Fibroblast of villous mesenchyme (primary cell): ENCODE measurements at places on chromosomes 11 and 22. TPM values are rescaled to one million over a fixed set of nuclear protein-coding genes. Genes with fewer than 3 reads are reported as not detected.

- no peak for DNase-seq
Measured at GRCh38 chr11:109237636-109238035, 184.4 kb upstream of the C11orf87 start.

- DNase-seq, result no peak
Measured at GRCh38 chr11:128516886-128517285, 70.5 kb downstream of the ETS1 start.

DNA sequence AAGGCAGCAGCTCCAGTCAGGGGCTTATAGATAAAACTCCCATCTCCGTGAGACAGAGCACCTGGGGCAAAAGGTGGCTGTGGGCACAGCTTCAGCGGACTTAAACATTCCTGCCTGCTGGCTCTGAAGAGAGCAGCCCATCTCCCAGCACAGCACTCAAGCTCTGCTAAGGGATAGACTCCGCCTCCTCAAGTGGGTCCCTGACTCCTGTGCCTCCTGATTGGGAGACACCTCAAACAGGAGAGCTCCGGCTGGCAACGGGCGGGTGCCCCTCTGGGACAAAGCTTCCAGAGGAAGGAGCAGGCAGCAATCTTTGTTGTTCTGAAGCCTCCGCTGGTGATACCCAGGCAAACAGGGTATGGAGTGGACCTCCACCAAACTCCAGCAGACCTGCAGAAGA is 279.4 kb downstream of the LARGE1 start:
- no peak for DNase-seq

Gene GGT5
- 0.97 and 2.2 TPM in 2 replicates for total RNA-seq

Gene SCGB1D2
- total RNA-seq, result not detected in 2 replicates

- peak; percentile 70 for DNase-seq
Measured at GRCh38 chr11:65856689-65857499, 1.1 kb downstream of the CFL1 start.

GRCh38 chr11:92308366-92308765 is 83.7 kb downstream of the FAT3 start:
- DNase-seq, result peak; percentile 12

Gene TSPAN32
- total RNA-seq, result under 0.01 and 0.43 TPM in 2 replicates

DNA sequence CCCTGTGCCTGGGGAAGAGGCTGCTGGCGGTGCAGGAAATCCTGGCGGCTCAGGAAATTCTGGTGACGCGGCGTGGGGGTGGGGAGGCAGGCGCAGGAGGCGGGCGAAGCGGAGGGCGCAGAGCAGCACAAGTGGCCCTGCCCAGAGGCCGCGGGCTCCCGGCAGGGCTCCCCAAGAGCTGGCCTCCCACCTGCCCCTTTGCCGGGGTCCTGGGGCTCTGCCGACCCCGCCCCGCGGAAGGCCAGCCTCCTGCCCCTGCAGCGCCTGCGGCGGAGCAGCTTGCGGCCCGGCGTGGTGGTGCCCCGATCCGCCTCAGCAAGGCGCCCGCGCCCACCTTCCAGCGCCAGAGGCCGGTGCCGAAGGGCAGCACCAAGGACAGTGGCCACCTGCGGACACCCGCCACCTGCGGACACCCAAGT is 100.2 kb upstream of the OR4C13 start:
- DNase-seq, result no peak

DNA sequence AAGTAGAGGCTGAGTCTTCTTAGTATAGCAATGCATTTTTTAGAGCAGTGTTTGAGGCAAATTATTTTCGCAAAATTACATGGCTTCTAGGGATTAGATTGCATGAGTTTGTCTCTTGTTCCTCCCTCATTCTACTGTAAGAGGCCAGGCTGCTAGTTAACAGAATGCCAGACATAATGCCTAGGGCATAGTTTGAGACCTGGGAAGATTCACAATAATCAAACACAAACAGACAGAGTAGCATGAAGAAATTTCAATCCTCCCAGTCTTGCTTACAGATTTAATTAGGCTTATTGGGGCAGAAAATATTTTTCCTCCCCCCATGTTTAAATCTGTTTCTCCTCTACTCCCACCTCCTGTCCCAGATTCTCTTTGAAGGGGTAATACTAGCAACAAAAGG is 48.3 kb downstream of the ARHGEF12 start:
- DNase-seq, result no peak

DNA sequence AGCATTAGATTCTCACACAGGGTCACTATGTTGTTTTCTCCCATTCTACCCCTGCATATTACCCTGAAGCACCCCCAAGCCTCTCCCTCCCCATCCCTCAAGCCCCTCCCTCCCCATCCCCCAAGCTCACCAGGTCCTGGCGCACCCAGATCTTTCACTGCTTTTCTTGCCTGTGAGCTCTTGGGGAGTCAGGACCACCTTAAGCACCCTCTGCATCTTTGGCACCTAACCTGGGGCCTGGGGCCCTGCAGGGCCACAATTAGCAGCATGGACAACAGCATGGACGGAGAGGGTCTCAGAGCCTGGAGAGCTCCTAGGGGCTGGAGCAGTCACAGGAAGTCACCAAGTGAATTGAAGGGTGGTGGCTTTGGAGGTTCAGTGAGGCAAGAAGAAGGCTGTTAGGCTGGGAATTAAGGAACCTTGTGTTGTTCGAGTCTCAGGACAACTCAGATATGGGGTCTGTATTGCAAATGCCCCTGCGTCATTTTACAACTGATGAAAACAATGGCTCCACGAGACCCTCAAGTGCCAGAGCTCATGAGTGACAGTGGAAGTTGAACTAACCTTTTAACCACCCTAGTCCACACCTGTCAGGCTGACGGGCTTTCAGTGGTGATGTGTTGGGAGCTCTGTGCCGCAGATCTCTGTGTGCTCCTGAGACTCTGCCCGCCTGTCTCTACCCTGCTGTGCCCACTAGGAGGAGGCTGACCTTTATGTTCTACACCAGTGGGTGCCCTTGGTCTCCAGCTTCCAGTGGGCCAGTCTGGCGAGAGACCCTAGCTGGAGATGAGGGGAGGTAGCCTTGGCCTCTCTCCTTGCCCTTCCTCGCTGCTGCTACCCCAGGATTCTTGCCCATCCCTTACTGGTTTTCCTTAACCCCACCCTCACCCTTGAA is 111.3 kb upstream of the OR4B1 start:
- DNase-seq, result no peak

DNA sequence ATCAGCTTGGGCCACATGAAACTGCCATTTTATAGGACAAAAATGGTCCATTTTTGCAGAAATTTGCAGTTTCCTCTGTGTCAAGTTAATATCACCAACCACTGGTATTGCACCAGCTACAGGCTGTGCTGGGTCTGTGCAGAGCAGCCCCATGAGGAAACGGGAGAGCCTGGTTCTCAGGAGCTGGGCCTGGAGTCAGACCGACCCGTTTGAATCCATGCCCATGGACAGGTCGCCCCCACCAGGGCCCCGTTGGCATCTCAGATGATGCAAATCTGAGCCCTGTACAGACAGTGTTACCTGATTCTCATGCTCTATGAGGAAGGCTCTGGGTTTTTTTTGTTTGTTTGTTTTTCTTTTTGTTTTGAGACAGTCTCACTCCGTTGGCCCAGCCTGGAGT is 9.8 kb upstream of the SEC14L6 start:
- DNase-seq, result no peak

DNA sequence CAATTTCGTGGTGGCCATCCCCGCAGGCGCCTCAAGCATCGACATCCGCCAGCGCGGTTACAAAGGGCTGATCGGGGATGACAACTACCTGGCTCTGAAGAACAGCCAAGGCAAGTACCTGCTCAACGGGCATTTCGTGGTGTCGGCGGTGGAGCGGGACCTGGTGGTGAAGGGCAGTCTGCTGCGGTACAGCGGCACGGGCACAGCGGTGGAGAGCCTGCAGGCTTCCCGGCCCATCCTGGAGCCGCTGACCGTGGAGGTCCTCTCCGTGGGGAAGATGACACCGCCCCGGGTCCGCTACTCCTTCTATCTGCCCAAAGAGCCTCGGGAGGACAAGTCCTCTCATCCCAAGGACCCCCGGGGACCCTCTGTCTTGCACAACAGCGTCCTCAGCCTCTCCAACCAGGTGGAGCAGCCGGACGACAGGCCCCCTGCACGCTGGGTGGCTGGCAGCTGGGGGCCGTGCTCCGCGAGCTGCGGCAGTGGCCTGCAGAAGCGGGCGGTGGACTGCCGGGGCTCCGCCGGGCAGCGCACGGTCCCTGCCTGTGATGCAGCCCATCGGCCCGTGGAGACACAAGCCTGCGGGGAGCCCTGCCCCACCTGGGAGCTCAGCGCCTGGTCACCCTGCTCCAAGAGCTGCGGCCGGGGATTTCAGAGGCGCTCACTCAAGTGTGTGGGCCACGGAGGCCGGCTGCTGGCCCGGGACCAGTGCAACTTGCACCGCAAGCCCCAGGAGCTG is 24.8 kb downstream of the ADAMTS15 start:
- no peak for DNase-seq

DNA sequence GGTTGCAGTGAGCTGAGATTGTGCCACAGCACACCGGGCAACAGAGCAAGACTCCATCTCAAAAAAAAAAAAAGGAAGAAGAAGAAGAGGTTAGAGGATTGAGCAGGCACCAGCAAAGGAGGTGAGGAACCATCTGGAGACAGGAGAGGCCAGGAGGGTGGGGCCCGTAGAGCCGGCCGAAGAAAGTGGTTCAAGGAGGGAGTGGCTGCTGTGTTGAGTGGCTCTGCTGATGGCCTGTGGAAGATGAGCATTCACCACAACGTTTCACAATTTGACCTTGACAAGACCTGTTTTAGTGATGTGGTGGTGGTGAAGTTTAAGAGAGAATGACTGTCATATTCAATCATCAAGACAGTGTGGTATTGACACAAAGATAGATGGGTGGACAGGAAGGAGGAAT is 6.8 kb upstream of the CTSD start:
- no peak for DNase-seq

Gene DBX1
- not detected in 2 replicates for total RNA-seq

DNA sequence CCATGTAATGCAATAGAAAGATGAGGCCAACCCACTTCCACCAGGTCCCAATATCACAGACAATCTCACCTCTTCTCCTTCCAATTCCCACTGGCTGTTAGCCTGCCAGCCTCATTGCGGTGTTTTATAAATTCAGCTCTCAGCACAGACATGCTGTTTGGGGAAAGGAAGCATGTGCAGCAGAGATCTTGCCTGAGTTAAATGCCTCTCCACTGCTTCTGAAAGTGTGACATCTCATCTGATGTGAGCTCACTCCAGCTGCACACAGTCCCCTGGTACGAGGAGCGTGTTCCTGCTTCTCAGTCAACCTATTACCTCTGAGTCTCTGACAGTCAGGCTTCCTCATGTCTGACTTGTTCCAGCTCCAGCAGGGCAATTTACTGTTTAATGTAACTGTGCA is 122.7 kb upstream of the GUCY1A2 start:
- DNase-seq, result no peak

Gene CHEK1
- total RNA-seq, result 31.9 and 53.1 TPM in 2 replicates

Gene NXPE4
- total RNA-seq, result not detected in 2 replicates

Gene ZNF74
- 10.3 and 10.8 TPM in 2 replicates for total RNA-seq

- DNase-seq, result no peak
Measured at GRCh38 chr11:121425828-121426227, 26.3 kb upstream of the SORL1 start.

- DNase-seq, result no peak
Measured at GRCh38 chr11:93902921-93903320, 52.5 kb upstream of the VSTM5 start.
